ENCODE measurements at places on chromosomes 13 and 19.

DNA sequence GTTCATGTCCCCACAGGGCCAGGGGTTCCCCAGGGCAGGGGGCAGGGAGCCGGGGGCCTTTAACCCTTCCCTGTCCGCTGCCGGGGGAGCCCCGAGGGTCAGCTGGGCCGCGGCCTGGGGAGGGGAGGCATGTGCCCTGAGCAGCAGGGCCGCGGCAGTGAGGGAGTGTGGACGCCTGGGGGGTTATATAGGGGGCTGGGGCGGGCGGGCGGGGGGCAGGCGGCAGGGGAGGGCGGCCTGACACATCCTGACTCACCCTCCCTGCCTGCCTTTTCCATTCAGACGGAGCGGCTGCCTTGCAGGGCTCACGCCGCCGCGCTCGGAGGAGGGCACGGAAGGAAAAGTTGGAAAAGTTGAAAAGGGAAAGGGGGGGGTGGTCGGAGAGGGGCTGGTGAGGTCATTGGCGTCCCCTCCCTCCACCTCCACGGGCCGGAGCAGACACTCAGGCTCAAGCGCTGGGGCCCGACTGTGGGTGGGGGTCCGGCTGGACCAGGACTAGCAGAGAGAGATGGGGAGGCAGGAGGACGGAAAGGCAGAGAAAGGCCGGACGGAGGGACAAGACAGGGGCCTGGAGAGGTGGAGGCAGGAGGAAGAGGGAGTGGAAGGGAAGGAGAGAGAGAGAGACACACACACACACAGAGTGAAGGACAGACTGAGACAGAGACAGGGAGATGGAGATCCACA lies at the start of gene IL11:
IL11 (minus strand) TSS at position 159 of the 684 bp plus-strand sequence; CDS start at position 6, 153 bp downstream.
- DNase-seq = no peak

- DNase-seq = no peak
Measured at GRCh38 chr13:36859259-36859658, 40.2 kb downstream of the RFXAP start.

DNA sequence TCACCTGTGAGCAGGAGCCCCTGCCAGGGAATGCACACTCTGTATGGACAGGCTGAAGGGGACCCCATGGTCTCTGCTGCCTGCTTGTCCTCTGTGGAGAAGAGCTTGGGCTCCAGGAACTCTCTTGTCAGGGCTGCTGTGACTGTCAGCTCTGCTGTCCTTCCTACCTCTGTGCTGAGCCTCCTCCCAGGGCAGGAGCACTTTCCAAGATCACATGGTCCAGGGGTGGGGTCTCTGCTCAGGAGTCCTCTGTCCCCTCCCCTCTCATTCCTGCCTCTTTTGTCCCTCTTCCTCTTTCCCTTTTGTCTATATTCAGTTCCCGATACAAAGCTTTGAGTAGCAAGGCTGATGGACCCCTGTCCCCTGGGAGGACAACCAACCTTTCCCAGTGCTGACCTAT lies at the start of gene CEACAM7:
CEACAM7 (minus strand) TSS at position 173 of the 400 bp plus-strand sequence; CDS start at position 68, 105 bp downstream.
- peak; percentile 16 for DNase-seq

DNA sequence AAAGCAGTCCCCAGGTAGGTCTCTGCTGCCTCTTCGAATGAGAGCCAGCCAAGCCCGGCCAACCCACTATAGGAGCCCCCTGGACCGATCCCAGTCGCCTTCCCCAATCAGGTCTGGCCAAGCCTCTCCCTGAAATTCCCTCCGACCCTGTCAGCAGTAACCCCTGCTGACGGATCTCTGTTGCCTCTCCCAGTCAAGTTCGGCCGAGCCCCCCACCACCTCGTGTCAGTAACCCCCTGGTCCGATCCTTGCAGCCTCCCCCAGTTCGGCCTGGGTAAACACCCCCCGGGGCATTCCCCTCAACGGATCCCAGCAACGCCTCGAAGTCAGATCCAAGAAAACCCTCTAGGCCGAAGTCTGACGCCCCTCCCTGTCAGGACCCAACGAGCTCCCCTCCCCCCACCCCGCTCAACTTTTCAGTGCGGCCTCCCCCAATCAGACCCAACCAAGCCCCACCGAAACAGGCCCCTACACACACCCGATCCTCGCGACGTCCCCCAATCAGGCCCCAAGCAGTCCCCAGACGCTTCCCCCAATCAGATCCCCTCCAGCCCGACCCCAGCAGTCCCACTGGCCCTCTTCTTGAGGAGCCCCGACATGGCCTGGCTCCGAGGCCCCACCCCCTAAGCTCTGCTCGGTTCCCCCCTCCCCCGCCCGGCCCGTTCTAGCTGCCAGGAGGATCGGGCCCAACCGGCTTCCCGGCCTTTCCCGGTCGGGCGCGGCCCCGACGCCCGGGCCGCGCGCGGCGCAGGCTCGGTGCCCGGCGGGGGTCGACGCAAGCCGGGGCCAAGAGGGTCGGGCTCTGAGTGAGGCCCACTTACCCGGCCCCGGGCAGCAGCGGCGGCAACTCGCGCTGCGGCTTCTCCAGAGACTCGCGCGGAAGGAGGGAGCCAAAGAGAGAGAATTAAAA lies 1.8 kb downstream of the TNPO2 start:
- DNase-seq = peak; percentile 93

GRCh38 chr13:94033830-94034642 lies 445.4 kb downstream of the DCT start:
- peak; percentile 29 for DNase-seq

GRCh38 chr19:8505680-8506401 lies 3.4 kb upstream of the PRAM1 start:
- peak; percentile 92 for DNase-seq

Measured in GM23338 (cell line).